ENCODE measurements at places on chromosomes 4 and X.

GRCh38 chrX:150643271-150643670 is 49.9 kb upstream of the MTMR1 start:
- no peak for DNase-seq

DNA sequence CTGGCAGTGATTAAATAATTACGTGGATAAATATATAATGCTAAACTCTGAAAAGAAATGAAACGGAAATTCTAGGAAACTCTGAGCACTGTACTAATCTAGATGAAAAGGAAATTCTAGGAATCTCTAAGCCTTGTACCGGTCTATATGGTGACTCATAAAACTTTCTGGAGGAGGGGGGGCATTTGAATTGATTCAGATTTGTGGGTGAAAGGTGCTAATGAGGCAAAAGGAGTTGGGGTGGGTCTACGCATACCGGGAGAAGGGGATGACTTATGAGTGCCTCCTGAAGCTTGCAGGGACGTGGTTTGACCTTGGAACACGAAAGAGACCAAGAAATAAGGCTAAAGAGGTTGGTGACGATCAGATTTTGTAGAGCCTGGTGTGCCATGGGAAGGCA is 151.7 kb upstream of the CASK start:
- DNase-seq, result no peak

GRCh38 chr4:147044241-147044640 is 98.6 kb upstream of the TTC29 start:
- no peak for DNase-seq

- DNase-seq, result no peak
Observed at GRCh38 chr4:161714022-161714751, 449.6 kb downstream of the FSTL5 start.

All from left kidney (tissue), 8 donors.